ENCODE measurements at places on chromosomes 12 and 14.

- DNase-seq = no peak
Observed at GRCh38 chr14:79920180-79920692, 291.1 kb downstream of the DIO2 start.

- no peak for DNase-seq
Observed at GRCh38 chr14:74613211-74613914, 1.3 kb upstream of the LTBP2 start.

- DNase-seq = no peak
Observed at GRCh38 chr12:93225094-93225493, 152.6 kb upstream of the NUDT4 start.

GRCh38 chr12:109294286-109294796, 14.7 kb downstream of the FOXN4 start:
- DNase-seq = no peak

DNA sequence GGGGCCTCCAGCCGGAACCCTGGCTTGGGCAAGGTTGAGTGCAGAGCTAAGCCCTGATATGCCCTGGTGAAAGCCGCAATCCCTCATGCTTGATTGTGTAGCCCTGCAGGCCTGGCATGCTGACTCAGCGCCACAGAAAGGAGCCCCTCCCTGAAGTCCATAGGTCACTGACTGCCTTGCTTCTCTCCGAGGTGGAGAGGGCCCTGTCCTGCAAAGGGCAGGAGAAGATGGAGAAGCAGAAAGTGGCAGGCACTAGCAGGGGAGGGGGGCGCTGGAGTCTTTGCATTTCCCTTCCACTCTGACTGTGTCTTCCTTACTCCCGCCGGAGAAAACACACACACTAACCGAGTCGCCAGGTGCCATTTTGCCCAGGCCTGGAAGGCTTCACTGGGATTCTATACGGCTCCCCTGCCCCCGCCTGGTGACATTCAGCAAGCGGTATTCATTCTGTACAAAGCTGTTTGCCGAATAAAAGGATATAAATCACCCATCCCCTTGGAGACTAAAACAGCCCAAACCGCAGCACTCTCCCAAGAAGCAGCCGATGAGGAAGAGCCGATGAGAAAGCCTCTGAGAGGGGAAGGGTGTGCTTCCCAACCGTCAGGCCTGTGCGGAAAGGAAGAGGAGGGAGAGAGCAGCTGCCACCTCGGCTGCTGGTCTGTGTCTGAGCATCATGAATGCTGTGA, 69.8 kb downstream of the SLC6A12 start:
- no peak for DNase-seq

GRCh38 chr12:124617615-124618014, 50.2 kb upstream of the NCOR2 start:
- DNase-seq = no peak

- DNase-seq = no peak
Observed at GRCh38 chr14:89616852-89617341, 199.9 kb upstream of the FOXN3 start.

- DNase-seq = no peak
Observed at GRCh38 chr12:41424651-41425050, 236.5 kb downstream of the PDZRN4 start.

Data from activated naive CD8-positive, alpha-beta T cell treated with anti-CD3 and anti-CD28 coated beads for 36 hours (primary cell).